Cardiac fibroblast (primary cell): ENCODE measurements at places on chromosomes 2 and 18.
A peak's percentile ranks its signal among the peaks of the same experiment; 100 is the strongest.

DNA sequence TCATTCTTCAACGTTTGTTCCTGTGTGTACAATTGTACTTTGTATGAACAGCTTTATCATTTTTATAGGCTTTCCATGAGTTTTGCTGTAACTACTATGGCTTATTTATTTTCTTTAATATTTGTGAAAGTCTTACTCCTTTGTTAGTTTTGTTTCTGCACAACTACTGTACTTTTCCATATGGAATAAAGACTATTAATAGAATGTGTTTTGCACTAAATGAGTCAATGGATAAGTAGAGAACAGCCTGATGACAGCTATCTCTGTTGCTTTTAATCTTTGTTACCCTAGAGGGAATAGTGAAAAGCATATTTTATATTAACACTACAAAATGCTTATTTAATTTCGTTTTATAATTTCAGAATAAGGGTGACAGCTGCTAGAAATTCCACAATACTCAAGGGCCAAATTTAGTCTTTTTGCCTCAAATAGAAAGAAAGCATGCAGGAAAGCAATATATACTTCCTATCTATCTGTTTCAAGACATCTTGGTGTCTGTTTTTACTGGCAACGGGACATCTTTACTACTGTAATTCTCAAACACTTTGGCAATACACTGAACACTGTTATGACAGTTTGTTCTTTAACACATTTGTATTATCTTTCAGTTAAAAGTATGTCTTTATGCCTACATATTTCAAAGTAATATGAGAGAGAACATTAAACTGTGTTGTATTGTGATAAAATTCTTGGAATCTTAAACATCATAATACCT, 53.9 kb downstream of the WDSUB1 start:
- DNase-seq = peak; percentile 17

- DNase-seq = peak; percentile 95
Observed at GRCh38 chr2:209476367-209477208, 52.7 kb downstream of the MAP2 start.

GRCh38 chr2:69561101-69561500, 82.4 kb downstream of the AAK1 start:
- no peak for DNase-seq

DNA sequence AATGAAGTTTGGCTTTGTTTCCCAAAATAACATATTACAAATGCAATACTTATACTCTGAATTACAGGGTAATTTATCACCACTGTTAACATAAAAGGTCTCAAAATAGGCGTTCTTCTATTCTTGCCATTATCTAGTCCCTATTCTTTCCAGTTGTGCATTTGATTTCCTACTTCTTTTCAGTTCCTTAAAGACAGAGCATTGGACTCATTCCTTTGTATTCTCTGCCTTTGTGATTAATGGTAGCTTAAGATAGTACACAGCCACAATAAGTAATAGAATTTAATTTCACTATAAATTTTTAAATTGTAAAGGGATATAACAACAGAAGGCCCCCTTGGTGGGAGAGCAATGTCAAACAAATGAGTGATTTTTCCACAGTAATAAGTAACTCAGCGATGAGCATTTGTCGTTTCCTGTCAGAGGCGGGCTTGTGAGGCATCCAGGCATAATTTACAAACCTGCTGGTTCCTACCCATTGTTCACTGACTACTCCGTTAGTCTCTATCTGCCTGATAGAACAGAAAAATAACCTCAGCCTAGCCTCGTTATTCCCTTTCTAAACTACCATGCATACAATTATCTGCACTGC, 456.6 kb upstream of the REG3G start:
- DNase-seq = no peak

- DNase-seq = peak; percentile 76
Observed at GRCh38 chr2:144942516-144943256, 422.8 kb upstream of the ZEB2 start.
